ENCODE measurements at places on chromosomes 5 and 9. TPM values are rescaled to one million over a fixed set of nuclear protein-coding genes. Genes with fewer than 3 reads are reported as not detected.

Gene PCDHB14
- total RNA-seq, result 1.5 TPM

Gene CCDC171
- total RNA-seq, result 2.4 TPM

Gene DPH7
- 51.3 TPM for total RNA-seq

Gene DBH
- not detected for total RNA-seq

Gene MYOZ3
- 18.1 TPM for total RNA-seq

Gene TMOD1
- 0.72 TPM for total RNA-seq

Gene NUTM2G
- 0.57 TPM for total RNA-seq

Gene VLDLR
- 19.1 TPM for total RNA-seq

Gene PLK2
- 26.2 TPM for total RNA-seq

DNA sequence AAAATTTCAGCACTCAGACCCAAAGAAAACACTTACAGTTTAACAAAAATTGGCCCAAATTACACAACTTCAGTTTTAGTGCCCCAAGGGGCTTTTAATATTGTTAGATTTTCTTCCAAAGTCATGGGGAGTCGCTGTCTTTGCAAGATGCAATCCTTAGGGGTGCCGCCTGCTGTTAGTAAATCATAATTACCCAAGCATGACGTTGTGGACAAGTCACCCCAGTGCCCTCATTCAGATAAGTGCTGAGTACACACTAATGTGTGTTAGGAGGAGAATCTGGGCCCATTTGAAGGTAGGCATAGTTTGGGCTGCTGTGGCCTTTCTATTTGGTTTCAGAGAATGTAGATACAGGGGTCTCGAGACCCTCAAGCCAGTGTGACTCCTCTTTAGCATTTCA, 138.1 kb downstream of the SV2C start:
- no peaks in the 10 kb centered on the region for H3K4me1 ChIP-seq
- no peak for DNase-seq
- no peaks in the 10 kb centered on the region for H3K36me3 ChIP-seq
- H3K4me3 ChIP-seq, result no peak overlapping the region
- no peaks in the 10 kb centered on the region for H3K27me3 ChIP-seq
- H3K27ac ChIP-seq, result no peak overlapping the region

DNA sequence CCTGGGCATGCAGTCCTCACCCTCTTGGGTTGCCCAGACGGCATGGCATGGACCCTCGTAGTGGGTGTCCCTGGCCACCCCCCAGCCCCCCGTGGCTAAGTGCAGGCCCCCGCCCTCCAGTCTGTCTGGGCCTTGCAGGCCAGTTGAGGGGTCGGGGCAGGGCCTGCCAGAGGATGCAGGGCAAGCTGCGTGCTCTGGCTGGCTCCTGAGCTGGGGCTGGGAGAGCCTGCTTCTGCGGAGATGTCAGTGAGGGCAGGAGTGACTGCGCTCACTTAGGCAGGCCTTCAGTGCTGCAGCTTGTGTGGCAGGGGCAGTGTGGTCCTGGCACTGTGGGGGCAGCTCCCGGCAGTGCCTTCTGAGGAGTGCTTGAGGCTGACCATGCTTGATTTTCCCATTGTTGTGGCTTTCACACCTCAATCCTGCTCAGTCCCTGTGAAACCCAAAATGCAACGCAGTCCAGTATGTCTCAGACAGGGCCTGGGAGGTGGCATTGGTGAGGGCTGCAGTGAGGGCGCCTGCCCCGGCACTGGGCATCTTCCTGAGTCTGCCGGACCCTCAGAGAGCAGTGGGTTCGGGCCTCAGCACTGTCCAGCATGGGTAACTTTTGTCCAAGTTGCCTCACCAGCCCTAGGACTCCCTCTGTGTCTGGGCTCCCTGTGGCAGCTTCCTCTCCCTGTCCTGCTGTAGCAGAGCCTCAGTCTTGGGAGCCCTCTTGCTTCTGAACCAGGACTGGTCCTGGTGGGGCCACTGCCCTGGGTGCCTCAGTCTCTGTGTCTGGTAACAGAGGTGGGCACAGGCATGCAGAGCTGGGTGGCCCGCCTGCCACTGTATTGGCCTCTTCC, 93.0 kb downstream of the PHF2 start:
- no peaks in the 10 kb centered on the region for H3K4me1 ChIP-seq
- no peaks in the 10 kb centered on the region for H3K27me3 ChIP-seq
- H3K27ac ChIP-seq, result no peak overlapping the region

DNA sequence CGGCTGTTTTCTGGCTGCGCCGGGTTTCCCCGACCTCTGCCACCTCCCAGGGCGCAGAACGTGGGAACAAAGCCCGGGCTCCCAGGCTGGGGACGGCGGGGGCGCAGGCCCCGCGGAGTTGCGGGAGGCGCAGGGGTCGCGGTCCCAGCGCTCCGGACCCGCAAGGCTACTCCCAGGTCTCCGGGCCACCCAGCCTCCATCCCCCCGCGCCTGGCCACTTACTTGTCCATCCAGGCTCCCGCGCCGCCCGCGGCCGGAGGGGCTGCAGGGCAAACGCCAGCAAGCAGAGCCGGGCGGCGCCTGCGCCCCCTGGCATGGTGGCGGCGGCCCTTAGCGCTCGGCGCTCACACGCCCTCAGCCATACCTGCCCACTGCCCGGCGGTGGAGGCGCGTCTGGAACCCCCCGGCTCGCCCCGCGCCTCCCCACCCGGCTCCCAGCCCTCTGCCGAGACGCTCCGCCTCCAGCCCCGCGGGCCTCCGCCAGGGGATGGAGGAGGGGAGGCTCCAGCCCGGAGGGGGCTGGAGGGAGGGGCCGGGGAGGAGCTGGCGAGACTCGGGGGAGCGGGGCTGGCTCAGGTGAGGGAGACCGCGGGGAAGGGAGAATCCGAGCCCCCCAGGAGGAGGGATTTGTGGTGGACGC, at the start of gene ADAM19:
ADAM19 (minus strand) TSS at position 395 of the 640 bp plus-strand sequence; CDS start at position 316, 79 bp downstream.
- no peaks in the 10 kb centered on the region for H3K27me3 ChIP-seq
- H3K4me1 ChIP-seq, result no peaks in the 10 kb centered on the region
- H3K36me3 ChIP-seq, result peaks cover 2% of the 10 kb centered on the region
- no peak within 1 kb of the TSS for H3K27ac ChIP-seq
- H3K4me3 ChIP-seq, result peak within 1 kb of the TSS; percentile 91
- peak; percentile 84 for DNase-seq

GRCh38 chr5:150134198-150134588, 21.5 kb downstream of the PDGFRB start:
- no peak overlapping the region for H3K27ac ChIP-seq
- H3K4me1 ChIP-seq, result peaks cover 17% of the 10 kb centered on the region

DNA sequence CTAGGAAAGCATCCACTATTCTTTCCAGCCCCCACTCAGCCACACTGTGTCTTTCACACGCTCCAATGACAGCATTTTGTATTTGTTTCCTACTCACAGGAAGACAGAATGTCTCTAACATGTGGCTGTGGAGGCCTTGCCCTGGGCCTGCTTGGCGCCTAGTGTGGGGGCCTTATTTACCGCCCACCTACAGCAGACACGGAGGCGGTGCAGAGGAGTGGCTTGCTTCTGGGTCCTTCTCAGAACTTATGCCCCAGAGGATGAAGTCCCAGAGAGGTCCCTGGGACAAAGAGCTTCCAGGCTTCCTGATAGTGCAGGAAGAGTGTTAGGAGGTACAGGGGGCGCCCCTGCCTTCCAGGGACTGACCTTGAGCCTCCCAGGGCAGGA, 8.5 kb upstream of the MRNIP start:
- peaks cover 52% of the 10 kb centered on the region for H3K36me3 ChIP-seq
- no peak overlapping the region for H3K27ac ChIP-seq
- no peaks in the 10 kb centered on the region for H3K4me1 ChIP-seq
- no peak for DNase-seq

GRCh38 chr5:345404-346195, 24.1 kb downstream of the AHRR start:
- H3K4me1 ChIP-seq, result no peaks in the 10 kb centered on the region
- no peak overlapping the region for H3K27ac ChIP-seq
- DNase-seq, result peak; percentile 49

GRCh38 chr9:136178773-136179075, 26.2 kb downstream of the LHX3 start:
- no peaks in the 10 kb centered on the region for H3K27me3 ChIP-seq
- no peak for DNase-seq
- no peaks in the 10 kb centered on the region for H3K36me3 ChIP-seq
- H3K27ac ChIP-seq, result no peak overlapping the region

- H3K27me3 ChIP-seq, result no peaks in the 10 kb centered on the region
- H3K27ac ChIP-seq, result no peak overlapping the region
- no peak overlapping the region for H3K4me3 ChIP-seq
- no peaks in the 10 kb centered on the region for H3K36me3 ChIP-seq
Observed at GRCh38 chr9:14529629-14530028, 163.6 kb downstream of the ZDHHC21 start.

DNA sequence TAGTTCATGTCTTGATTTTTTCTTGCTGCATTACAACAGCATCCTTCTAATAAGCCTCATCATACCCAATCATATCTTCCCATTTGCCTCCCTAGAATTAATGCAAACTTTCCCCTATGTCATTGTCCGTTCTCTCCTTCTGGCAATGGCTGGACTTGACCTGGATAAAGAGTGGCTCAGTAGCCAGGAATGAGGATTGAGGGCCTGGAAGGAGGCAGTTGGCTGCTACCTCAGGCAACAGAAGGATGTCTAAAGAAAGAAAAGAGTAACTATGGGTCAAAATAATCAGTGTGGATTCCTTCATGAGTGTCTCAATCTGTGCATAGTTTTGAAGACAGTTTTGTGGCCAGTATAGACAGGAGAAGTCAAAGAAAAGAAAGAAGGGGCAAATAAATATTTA, 209.6 kb downstream of the TRPM3 start:
- H3K27ac ChIP-seq, result no peak overlapping the region
- H3K36me3 ChIP-seq, result no peaks in the 10 kb centered on the region
- no peaks in the 10 kb centered on the region for H3K27me3 ChIP-seq
- no peak for DNase-seq
- H3K4me3 ChIP-seq, result no peak overlapping the region
- no peaks in the 10 kb centered on the region for H3K4me1 ChIP-seq

DNA sequence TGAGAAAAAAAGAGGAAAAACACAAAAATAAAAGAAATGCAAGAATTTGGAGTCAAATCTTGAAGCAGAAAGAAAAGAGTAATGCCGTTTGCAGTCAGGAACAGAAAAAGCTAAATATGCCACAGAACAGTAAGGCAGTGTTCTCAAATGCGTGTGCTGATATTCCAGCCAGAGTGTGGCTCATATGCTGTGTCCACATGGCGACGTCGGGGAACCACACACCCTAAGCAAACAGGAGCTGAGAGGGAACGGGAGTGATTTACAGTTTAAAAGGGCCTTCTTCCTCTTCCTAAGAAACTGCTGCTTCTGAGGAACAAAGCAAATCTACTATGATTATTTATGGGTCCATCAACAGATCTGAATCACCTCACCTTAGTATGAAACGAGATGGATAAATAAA, 42.7 kb downstream of the DDX31 start:
- no peak overlapping the region for H3K27ac ChIP-seq
- no peaks in the 10 kb centered on the region for H3K27me3 ChIP-seq
- H3K36me3 ChIP-seq, result peaks cover 18% of the 10 kb centered on the region
- DNase-seq, result no peak
- no peaks in the 10 kb centered on the region for H3K4me1 ChIP-seq

DNA sequence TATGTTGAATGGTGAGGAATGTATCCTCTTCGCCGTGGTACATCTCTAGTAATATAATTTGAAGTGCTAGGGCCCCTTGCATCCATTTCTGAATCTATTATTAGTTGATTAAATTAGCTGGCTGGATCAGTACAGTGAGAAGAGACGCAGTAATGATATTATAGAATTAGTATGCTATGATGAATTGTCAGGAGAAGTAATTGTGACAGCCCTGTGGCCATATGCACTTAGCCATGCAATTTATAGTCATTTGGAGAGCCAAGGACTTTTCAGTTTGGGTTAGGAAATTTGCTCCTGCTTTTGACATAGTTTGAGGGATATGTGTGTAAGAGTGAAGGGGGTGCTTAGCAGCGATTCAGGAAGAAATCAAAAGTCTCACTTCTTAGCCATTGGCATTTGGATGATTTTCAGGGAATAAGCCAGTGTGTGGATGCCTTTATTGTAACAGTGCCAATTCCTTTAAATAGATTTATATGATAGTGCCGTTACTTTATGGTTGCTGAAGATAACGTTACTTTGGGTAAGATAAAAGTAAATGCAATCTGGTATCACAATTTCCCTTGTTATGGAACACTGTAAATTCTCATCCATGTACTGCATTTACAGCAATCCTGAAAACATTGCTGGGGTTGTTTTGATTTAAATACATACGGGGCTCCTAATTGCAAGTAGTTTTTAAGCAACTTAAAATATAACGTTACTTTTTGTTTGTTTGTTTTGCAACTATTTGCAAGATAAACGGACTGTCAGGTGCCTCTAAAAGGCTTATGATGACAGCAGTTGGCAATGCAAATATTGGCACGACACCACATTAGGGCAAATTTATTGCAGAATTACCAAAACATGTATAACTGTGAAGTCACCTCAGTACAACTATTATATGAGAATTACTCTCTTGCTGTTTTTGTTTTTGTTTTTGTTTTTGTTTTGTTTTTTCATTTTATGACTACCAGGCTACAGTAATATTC, 875.4 kb upstream of the WWC1 start:
- no peaks in the 10 kb centered on the region for H3K4me1 ChIP-seq
- no peaks in the 10 kb centered on the region for H3K36me3 ChIP-seq
- H3K27me3 ChIP-seq, result no peaks in the 10 kb centered on the region

- H3K4me3 ChIP-seq, result peak overlapping the region; percentile 97
- no peaks in the 10 kb centered on the region for H3K4me1 ChIP-seq
- DNase-seq, result no peak
- H3K36me3 ChIP-seq, result no peaks in the 10 kb centered on the region
- H3K27ac ChIP-seq, result no peak overlapping the region
Observed at GRCh38 chr5:84381502-84382362, 2.9 kb downstream of the EDIL3 start.

GRCh38 chr5:553874-554273, 29.6 kb upstream of the SLC9A3 start:
- H3K27me3 ChIP-seq, result no peaks in the 10 kb centered on the region
- DNase-seq, result no peak
- no peak overlapping the region for H3K4me3 ChIP-seq
- no peaks in the 10 kb centered on the region for H3K36me3 ChIP-seq
- H3K4me1 ChIP-seq, result no peaks in the 10 kb centered on the region
- H3K27ac ChIP-seq, result no peak overlapping the region

GRCh38 chr5:132853323-132853722, 12.9 kb downstream of the GDF9 start:
- DNase-seq, result no peak
- no peaks in the 10 kb centered on the region for H3K27me3 ChIP-seq
- no peak overlapping the region for H3K27ac ChIP-seq
- no peaks in the 10 kb centered on the region for H3K4me1 ChIP-seq

DNA sequence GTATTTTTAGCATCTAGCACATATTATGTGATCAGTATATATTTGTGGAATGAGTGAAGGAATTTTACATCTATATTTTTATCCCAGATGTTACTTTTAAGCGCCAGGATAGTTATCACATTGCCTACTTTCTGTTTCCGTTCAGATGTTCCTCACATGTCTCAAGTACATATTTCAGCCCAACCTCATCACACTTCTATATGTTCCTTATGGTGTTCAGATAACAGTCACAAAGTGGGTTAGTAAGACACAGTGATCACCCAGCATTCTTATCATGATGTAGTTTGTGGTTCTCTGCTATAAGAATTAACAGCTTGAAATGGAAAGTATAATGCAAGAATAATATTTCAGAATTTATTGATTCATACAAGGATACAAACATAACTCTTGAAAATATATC, 170.0 kb upstream of the RASA1 start:
- no peaks in the 10 kb centered on the region for H3K36me3 ChIP-seq
- H3K4me1 ChIP-seq, result no peaks in the 10 kb centered on the region
- no peak overlapping the region for H3K27ac ChIP-seq
- no peaks in the 10 kb centered on the region for H3K27me3 ChIP-seq

GRCh38 chr5:60886158-60886557, 42.1 kb upstream of the ELOVL7 start:
- H3K4me3 ChIP-seq, result no peak overlapping the region
- H3K36me3 ChIP-seq, result peaks cover 30% of the 10 kb centered on the region
- H3K4me1 ChIP-seq, result no peaks in the 10 kb centered on the region
- no peaks in the 10 kb centered on the region for H3K27me3 ChIP-seq

GRCh38 chr5:16593013-16593412, 23.8 kb downstream of the RETREG1 start:
- no peak for DNase-seq
- no peaks in the 10 kb centered on the region for H3K4me1 ChIP-seq
- no peaks in the 10 kb centered on the region for H3K27me3 ChIP-seq
- H3K4me3 ChIP-seq, result no peak overlapping the region
- no peaks in the 10 kb centered on the region for H3K36me3 ChIP-seq
